ENCODE measurements at places on chromosomes 2 and 18.

- peak; percentile 24 for DNase-seq
Observed at GRCh38 chr2:234500394-234501006, 3.6 kb upstream of the ARL4C start.

GRCh38 chr2:23492337-23492675 is 107.3 kb downstream of the KLHL29 start:
- DNase-seq: no peak

DNA sequence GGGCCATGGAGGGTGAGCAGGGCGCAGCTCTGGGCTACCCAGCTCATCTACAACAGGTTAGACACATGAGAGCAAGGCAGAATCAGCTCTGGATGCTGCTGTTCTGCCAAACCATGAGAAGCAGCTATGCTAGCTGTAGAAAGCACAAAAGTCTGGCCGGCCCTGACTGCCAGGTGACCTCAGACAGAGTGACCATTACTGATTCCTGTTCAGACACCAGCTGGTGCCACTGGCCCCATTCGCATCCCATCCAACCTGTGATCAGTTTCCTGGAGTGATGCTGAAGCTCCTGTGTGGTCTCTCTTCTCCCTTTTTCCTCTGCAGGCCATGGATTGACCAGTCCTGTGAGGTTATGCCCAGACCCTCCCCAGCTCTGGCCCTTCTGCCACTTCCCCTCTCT is 14.3 kb downstream of the RBMS1 start:
- DNase-seq: no peak

GRCh38 chr2:53785366-53785765 is 1.4 kb downstream of the ASB3 start:
- no peak for DNase-seq

- no peak for DNase-seq
Observed at GRCh38 chr2:129903586-129904425, 75.7 kb upstream of the RAB6C start.

GRCh38 chr2:215392687-215393270 is 43.1 kb downstream of the FN1 start:
- DNase-seq: no peak

DNA sequence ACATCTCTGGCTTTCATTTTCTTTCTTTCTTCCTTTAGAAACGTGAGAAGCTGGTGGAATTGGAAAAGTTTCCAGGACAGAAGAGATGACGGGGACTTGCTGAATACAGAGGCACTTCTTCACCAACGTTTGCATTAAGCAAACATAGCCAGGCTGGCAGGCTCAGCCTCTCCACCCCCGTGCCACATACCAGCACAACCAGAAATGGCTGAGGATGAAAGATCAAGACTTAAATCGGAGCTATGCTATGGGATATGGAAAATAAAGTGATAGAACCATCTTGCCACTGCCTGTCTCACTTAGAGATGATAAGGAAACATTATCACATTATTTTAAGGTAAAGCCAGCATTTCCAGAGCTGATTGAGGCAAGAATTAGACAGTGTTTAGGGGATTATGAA is 483.3 kb downstream of the BCL11A start:
- DNase-seq: no peak

GRCh38 chr2:137737559-137737958 is 226.7 kb upstream of the HNMT start:
- no peak for DNase-seq

DNA sequence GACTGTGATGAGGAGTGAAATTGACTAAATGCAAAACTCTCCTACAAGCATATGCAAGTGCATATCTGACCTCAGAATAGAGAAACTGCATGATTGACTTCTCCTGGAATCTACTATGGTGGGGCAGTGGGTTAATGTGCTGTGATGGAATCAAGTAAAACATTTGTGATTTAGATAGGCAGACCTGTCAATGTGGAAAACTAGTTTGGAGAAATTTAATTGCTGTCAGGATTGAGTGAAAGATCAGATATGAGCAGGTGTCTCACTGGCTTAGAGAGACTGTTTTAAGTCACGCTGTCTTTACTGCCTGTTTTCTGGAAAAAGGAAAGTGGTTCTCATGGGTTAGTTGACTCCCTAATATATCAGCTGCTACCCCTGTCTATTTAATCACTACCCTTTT is 881.0 kb upstream of the CNTNAP5 start:
- DNase-seq: no peak

GRCh38 chr18:78180741-78181140 is 798.9 kb upstream of the SALL3 start:
- no peak for DNase-seq

DNA sequence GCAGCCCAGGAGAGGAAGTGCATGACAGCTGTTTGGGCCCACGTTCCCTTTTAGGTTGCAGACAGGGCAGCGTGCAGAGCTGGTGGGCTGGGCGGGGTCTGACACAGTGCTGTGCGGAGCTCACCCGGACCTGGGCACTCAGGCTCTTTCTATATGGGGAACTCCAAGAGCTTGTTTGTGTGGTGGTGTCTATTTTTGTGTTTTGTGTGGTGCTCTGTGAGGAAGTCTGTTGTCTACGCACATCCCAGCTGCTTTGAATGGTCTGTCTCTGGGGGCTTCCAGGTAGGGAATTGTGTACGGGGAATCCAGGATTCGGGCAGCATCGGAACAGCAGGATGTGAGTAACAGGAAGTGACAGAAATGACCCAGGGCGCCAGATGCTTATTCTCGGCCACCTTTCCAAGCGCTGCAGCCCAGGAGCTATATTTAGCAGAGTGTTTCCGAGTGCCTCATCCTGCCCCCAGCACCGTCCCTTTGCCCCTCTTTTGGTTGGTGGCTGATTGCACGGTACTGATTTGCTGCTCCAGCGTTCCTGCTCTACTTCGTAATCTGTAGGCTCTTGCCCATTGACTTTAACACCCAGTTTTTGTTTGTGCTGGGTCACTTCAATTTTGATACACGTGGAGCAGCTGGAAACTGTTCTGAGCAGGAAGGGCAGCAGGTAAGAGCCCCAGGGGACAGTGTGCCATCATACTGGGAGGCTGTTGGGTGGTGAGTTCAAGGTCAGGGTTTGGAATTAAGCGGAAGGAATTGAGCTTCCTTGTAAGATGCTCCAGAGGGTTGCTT is 64.7 kb downstream of the DGKD start:
- no peak for DNase-seq

- peak; percentile 34 for DNase-seq
Observed at GRCh38 chr2:226934546-226935201, 98.8 kb downstream of the RHBDD1 start.

GRCh38 chr2:9675415-9676351 is 44.9 kb upstream of the YWHAQ start:
- DNase-seq: no peak

DNA sequence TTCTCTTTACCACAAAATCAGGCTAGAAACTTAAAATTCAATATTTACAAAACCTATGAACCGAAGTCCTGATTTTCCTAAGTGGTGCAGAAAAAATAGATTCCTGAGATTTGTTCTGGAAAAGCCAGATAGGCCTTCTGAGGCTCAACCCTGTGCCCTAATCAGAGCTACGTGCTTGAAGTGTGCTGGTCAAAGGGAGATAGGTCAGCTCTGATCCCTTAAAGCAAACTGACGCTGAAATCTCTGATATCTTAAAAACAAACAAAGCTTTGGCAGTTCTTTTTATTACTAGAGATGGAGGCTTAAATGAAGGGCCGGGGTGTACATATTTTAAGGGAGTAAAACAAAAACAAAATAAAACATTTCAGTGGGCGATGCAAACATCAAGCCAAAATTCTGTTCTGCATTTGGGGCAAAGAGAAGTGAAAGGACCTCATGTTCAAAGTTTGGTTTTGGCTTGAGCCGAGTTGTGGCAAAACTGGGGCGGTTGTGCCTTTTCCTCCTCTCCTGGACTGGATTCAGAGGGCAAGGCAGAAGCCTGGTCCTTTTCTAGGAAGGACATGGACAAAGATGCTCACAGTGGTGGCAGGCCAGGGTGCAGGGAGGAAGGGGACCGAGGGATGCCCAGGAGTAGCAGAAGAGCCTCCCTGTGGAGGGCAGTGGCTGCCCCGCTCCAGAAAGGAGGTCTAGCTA is 295.0 kb downstream of the CDCA7 start:
- DNase-seq: no peak

DNA sequence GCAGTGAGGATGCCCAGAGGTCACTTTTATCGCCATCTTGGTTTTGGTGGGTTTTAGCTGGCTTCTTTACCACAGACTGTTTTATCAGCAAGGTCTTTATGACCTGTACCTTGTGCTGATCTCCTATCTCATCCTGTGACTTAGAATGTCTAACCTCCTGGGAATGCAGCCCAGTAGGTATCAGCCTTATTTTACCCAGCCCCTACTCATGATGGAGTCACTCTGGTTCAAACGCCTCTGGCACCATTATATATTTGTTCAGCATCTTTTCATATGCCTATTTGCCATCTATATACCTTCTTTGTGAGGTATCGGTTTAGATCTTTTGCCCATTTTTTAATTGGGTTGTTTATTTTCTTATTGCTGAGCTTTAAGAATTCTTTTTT is 7.2 kb upstream of the CCNT2 start:
- no peak for DNase-seq

DNA sequence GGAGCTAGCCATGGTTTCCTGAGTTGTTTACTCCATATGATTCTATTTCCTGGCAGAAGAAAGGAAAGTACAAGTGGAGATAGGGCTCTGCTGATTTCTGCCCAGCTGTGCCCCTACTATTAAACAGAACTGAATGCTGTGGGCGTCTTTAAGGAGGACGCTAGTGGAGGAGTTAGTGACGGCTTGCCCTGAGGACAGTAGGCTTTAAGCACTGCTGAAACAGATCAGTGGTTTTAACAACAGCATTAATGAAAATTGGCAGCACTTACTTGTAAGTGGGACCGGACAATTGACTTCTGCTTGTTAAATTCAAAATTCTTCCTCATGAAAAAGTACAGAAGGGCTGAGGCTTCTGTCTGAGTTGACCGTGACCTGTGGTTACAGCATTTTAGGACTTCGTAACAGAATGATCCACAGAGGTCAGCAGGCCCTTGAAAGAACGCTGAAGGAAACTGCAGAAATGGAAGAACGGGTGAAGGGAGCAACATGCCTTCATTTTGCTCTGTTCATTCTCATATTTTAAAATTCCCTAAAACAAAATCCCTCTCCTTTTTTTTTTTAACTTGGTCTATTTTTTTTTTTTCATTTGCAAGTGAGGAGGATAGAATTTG is 80.6 kb upstream of the CCDC195 start:
- no peak for DNase-seq

GRCh38 chr2:88590998-88591613 is 36.2 kb downstream of the EIF2AK3 start:
- DNase-seq: peak; percentile 49

DNA sequence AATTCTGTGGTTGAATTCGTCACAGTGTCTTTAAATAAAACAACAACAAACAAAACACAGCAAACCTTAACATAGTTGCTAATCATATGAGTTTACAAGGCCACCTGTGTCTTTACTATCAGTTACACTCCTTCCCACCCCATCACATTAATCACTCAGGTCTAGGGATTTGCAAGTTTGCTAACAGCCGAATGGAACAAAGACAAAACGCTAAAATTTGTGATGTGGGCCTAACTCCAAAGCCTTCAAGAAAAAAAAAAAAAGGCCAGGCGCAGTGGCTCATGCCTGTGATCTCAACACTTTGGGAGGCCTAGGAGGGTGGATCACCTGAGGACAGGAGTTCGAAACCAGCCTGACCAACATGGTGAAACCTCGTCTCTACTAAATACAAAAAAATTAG is 566 bp upstream of the POLI start:
- DNase-seq: no peak

DNA sequence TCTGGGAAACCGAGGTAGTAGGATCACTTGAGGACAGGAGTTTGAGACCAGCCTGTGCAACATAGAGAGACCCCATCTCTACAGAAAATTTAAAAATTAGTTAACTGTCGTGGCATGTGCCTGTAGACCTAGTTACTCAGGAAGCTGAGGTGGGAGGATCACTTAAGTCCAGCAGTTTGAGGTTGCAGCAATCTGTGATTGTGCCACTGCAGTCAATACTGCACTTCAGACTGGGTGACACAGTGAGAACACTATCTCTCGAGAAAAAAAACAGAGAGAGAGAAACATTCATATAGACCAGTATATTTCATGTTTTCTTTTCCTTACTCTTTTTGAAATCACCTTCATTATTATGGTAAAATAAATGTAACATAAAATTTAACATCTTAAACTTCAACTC is 290.7 kb upstream of the CYP26B1 start:
- no peak for DNase-seq

DNA sequence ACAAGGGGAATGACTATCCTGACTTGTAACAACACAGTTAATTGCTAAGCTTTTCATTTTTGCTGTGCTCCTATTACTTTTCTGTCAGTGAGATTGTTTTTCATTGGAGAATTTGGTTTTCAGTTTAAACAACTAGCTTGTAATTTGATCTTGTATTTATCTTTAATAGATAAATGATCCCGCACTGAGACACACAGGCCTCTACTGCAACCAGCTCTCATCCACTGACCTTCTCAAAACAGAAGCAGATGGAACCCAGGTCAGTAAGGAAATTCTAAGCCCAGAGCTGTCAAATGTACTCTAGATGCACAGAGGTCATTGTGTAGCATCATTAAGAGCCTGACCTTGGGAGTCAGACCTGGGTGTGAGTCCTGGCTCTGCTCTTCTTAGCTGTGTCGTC is 30.7 kb downstream of the PTRHD1 start:
- DNase-seq: no peak

- no peak for DNase-seq
Observed at GRCh38 chr2:3264010-3264744, 113.4 kb downstream of the EIPR1 start.

GRCh38 chr2:38959938-38960608 is 70.4 kb downstream of the ARHGEF33 start:
- DNase-seq: no peak

DNA sequence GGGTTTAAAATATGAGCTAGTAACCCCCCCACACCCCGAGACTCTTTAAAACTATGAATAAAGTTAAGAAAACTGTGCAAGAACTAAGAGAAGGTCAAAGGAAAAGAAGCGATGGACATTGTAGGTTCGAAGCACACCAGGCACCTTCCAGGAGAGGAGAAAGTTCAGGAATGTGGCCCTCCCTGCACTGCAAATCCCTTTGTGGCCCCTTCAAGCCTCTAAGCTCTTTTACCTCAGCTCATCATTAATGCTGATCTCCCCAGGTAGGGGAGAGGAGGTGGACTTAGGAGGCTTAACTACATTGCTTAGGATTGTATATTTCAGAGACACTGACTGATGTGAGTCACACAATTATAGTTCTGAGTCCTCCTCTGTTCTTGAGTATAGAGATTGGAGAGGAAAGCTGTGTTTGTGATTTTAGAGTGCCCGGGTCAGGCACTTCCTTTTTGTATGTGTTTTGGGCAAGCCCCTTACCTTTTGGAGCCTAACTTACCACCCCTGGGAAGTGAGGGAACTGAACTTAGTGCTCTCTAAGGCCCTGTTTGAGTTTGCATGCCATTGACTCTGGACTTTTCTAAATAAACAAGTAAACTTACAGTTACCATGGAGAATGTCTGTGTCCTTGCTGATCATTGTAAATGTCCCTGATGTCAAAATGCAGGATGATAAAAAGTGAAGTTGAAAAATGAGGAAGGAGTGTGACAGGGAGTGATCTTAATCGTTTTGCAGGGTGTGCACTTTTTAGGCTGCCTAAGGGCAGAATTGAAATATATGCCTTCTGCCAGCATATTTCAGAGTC is 140.8 kb upstream of the ZEB2 start:
- DNase-seq: no peak

Data from COR-L47 (cell line).